ENCODE measurements at places on chromosomes 16 and 17.

DNA sequence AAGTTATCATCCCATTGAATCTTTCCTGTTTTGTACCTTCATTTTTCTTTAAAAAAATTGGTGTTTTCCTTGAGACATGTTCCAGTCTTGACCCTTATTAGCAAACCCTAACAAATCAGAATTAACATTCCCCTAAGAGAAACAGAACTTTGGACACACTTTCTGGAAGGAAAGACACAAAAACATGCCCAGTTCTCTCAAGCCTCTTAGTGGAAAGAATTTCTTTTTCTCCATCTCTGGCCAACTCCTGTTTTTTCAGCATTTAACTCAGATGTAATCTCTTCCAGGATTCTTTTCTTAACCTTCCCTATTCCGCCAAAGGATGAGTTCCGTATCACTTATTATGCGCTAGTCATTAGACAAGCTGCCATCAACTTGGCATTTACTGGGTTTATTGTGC, 23.9 kb upstream of the CDH8 start:
- no peak for DNase-seq

- no peak for DNase-seq
Observed at GRCh38 chr17:2801841-2802240, 5.6 kb downstream of the RAP1GAP2 start.

GRCh38 chr17:10233161-10233560, 34.8 kb upstream of the GAS7 start:
- no peak for DNase-seq

DNA sequence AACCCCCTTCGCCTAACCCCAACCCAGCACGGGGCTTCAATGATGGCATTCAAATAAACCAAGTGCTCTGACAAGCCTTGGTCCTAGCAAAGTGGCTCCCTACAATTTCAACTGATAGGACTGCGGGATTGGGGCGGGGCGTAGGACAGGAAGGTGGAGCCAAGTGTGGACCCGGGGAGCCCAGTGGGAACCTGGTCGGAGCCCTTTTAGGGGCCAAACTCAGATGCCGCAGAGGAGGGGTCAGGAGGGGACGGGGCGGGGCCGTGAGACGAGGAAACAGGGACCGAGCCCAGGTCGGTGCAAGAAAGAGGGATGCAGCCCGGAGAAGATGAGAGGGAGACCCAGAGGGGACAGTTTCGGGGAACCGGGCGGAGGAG, 13.2 kb upstream of the CDIPT start:
- no peak for DNase-seq

- no peak for DNase-seq
Observed at GRCh38 chr16:18008356-18008755, 328.2 kb downstream of the NPIPA8 start.

- DNase-seq = no peak
Observed at GRCh38 chr17:418421-418751, 65.8 kb upstream of the RPH3AL start.

- DNase-seq = no peak
Observed at GRCh38 chr17:40260528-40260927, 27.2 kb upstream of the CDC6 start.

DNA sequence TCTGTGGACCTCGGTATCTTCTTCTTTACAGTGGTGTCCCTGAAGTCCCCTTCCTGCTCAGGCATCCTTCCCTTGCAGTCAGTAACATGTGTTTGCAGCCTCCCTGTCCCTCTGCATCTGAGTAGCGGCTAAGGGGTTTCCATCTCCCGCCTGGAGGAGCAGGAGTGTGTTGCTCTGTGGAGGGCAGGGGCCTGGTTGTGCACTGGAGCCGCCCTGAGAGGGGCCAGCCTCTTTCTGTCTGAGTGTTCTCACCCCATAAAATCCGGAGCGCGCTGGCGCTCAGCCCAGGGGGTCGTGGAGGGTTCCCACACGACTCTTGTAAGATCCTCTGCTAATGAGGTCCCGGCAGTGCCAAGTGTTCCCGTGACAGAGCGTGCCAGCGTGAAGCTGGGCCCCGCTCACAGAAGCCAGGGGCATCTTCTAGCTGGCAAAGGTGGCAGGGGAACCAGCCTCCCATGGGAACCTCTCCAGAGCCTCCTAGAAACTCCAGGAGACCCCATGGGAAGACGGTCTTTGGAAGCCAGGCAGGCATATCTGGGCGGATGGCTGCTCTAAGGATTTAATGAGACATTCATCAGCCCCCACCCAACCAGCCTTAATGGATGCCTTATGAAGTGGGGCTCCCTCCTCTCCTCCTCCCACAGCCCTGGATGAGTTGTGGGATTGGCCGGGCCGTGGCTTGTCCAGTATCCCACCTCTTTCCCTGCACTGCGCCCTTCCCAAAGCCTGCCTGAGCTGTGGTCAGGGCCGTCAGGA, 91.4 kb upstream of the GSE1 start:
- DNase-seq = no peak

- no peak for DNase-seq
Observed at GRCh38 chr17:3536716-3537115, 20.9 kb downstream of the TRPV3 start.

DNA sequence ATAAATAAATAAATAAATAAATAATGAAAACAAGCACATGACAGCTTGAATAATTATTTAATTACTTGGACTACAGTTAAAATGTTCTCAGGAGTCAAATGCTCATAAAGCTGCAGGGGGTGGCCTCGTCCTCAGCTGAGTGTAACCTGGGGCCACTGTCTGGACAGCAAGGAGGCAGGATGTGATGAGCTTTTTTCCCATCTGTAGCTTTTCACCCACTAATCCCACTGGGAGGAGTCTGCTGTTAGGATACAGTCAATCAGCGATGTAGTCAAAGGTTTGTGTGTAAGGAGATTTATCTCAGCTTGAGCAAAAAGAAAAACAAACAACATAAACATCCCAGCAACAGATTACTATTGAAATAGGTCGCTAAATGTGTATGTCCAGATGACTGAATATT, 22.5 kb downstream of the ZCCHC14 start:
- DNase-seq = no peak

DNA sequence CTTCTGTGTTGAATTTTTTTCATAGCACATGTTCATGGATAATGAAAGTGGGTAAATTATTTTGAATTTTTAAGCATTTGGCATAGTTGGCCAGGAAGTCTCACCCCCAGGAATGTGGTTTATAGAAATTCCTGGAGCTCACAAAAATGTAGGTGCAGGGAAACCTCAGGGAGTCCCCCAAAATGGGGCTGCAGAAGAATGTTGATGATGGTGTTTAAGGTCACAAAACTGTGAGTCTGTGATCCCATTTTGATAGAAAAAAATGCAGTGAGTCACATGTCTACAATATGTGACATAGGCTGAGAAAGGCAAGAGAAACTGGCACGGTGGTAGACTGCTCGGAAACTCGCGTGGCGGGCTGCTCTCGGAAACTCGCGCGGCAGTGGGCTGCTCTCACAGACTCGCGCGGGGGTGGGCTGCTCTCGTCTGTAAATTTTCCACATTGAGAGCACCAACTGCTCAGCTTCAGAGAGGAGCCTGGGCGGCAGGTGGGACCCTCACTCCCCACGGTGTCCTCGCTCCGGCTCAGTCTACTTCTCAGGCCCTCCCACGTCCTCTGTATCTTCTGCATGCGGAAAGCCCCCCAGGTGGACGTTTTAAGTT, 18.7 kb upstream of the MC1R start:
- no peak for DNase-seq

DNA sequence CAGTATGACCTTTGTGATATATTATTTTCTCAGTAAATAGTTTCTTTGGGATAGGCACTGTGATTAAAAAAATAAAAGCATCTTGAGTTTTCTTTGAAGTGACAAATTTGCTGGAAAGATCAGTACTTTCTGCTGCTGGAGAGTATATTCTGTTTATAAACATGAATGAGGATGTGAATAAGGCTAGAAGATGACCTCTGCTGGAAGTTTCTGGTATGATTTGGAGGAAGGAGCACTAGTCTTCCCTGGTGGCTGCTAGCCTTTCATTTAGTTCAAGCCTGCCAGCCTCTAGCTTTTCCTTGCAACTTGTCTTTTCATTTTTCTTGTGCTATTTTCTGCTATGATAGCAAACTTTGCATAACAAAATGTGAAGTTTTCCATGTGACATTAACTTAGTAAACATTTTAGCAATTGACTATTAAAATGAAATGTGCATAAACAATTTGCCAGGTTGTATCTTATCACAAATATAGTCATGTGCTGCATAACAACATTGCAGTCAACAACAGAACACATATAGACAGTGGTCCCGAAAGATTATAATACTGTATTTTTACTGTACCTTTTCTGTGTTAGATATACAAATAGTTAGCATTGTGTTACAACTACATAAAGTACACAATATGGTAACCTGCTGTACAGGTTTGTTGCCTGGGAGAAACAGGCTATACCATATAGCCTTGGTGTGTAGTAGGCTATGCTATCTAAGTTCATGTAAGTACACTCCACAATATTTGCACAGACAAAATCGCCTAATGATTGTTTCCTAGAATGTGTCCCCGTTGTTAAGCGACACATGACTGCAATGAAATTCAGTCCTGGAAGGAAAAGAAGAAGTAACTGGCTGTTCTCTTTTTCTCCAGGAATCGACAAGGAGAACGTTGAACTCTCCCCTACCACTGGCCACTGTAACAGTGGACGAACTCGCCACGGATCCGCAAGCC, 18.1 kb upstream of the RAB11FIP4 start:
- DNase-seq = no peak

DNA sequence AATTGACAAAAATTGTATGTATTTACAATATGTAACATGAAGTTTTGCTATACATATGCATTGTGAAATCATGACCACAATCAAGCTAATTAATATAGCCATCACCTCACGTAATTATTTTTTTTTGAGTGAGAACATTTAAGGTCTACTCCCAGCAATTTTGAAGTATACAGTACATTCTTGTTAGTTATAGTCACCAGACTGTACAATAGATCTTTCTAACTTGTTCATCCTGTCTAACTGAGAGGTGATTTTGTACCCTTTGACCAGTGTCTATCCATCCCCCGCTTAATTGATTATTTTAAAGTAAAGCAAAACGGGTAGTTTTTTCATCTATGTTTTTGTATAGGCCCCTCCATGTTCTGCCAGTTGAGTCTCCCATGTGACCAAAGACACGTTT, 30.3 kb downstream of the NTN1 start:
- DNase-seq = no peak

DNA sequence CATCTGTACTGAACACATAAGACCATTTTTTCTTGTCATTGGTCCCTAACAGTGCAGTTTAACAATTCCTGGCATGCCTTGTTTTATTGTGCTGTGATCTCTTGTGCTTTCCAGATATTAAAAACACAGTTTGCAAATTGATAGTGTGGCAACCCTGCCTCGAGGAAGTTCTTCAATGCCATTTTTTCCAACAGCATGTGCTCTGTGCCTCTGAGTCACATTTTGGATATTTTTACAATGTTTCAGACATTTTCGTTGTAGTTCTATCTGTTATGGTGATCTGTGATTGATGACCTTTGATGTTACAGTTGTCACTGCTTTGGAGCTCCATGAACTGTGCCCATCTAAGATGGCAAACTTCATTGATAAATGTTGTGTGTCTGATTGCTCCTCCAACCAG, 66.2 kb downstream of the GOSR1 start:
- DNase-seq = no peak

DNA sequence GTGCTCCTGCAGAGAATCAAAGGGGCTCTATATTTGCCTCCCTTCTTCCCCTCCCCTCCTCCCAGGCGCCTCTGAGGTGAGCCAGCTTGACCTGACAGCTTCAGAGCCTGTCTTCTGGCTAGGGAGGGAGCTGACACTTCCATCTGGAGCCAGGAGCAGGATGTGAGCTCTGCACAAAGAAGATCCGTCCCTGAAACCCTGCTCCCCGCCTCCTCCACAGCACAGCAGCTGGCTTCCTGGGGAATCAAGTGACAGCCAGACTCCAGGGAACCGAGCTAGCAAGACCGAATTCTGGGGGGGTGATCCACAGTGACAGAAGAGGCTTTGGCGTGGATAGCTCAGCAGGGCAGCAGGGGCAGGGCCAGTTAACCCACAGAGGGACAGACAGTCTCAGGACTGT, 37.2 kb downstream of the CCDC182 start:
- no peak for DNase-seq

- no peak for DNase-seq
Observed at GRCh38 chr16:47229053-47230050, 85.6 kb upstream of the NETO2 start.
